ENCODE measurements at places on chromosomes 5 and 9.

- DNase-seq = no peak
Observed at GRCh38 chr9:76161541-76161940, 232.7 kb downstream of the RFK start.

DNA sequence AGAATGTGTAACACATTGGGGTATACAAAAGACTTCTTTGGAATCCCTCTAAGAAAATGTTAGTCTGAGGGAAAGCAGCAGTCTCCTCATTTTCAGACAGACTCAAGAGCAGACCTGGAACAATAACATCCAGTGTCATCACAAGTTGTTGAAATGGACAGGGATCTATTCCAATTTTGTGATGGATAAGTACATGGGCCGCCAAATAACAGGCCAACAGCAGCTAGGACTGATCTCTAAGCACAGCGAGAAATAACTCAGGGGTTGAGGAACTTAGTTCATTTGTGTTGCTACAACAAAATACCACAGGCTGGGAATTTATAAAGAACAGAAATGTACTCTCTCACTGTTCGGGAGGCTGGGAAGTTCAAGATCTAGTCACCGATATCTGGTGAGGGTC is 7.6 kb upstream of the ITGA2 start:
- DNase-seq = no peak

GRCh38 chr9:89669361-89669842 is 64.6 kb downstream of the GADD45G start:
- DNase-seq = no peak

GRCh38 chr9:11871852-11872251 is 821.3 kb upstream of the TYRP1 start:
- DNase-seq = no peak
